Right kidney (tissue), 9 donors: ENCODE measurements at places on chromosomes 2 and 18.

GRCh38 chr2:106899786-106900530 is 14.0 kb upstream of the ST6GAL2 start:
- DNase-seq, result no peak

GRCh38 chr2:71070294-71071093 is 2.0 kb downstream of the NAGK start:
- no peak for DNase-seq

- no peak for DNase-seq
Observed at GRCh38 chr2:3631161-3631850, 26.7 kb upstream of the ALLC start.

- DNase-seq, result no peak
Observed at GRCh38 chr2:198587240-198587639, 782.8 kb downstream of the PLCL1 start.

DNA sequence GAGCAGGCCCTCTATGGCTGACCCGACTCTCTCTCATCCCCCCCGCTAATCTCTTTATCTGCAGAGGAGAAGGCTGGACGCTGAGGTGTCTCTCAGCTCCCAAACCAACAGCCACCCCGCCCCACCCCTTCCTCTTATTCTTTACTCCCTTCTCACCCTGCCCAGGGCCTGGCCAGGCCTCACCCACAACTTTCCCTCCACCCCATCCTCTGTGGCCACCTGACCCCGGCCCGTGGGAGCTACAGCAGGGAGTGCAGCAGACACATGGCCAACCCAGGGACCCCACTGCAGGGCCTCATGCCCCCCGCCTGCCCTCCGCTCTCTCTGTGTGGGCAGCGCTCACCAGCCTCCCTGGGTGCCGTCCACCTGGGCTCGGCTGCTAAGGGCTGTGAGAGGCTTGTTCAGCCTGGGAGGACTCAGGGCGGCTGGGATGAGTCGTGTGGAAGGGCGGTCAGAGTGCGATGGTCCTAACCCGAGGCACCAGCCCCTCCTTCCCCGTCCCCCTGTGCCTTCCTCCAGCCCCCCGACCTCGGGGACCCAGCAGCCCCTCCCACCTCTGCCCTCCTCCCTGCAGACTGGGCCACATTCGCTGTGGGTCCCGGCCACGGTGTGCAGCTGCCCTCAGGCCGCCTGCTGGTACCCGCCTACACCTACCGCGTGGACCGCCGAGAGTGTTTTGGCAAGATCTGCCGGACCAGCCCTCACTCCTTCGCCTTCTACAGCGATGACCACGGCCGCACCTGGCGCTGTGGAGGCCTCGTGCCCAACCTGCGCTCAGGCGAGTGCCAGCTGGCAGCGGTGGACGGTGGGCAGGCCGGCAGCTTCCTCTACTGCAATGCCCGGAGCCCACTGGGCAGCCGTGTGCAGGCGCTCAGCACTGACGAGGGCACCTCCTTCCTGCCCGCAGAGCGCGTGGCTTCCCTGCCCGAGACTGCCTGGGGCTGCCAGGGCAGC is 6.8 kb downstream of the NEU4 start:
- no peak for DNase-seq

DNA sequence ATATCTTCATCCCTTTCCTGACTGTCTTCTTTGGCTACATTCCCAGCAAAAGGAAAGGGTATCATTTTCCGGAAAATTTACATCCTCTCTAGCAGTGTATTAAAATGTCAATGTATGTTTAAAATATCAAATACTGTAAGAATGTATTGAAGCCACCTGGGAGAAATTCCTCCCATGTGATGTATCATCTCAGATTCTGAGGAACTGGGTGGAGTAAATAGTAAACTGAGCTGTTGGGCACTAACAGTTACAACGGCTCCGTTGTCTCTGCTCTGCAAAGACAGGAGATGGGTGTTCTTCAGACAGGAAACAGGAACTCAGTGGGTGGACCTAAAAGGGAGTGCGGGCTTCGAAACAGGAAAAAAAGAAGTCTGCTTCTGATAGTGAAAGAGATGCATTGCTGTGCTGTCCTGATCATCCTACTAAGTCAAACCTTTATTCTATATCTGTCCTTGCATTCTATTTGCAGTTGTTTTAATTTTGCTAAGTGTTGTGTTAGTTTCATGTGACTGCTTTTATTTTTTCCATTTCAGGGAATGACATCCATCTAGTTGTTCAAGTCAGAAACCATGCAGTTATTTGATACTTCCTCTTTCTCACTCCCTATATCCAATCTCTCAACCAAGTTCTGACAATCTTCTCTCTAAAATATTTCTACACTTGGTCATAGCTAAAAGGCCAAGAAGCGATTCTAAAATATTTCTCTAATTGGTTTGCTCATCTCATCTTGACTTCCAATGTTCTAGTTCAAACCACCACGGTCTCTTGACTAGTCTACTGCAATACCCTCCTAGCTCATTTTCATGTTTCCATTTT is 19.4 kb downstream of the DOK1 start:
- DNase-seq, result no peak

- no peak for DNase-seq
Observed at GRCh38 chr18:34863702-34864101, 153.6 kb downstream of the DTNA start.

DNA sequence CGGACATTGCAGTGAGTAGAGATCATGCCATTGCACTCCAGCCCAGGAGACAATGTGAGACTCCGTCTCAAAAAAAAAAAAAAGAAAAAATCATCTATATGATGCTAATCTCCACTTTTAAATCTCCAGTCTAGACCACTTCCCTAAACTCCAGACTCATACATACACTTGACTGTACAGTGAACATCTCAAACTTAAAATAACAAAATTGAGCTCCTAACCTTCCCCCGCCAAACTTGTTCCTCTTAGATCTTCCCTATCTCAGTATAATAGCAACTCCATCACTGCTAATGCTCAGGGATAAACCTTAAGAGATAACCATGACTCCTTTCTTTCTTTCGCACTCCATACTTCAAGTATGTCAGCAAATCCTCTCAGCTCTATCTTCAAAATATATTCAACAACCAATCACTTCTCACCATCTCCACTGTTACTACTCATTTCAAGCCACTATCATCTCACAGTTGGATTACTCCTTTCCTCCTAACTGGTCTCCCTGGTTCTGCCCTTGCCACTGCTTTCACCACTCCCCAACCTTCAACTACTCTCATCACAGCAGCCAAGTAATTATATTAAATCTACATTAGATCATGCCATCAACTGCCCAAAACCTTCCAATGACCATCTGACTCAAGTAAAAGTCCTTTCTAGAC is 12.0 kb downstream of the MEMO1 start:
- no peak for DNase-seq

GRCh38 chr2:24047703-24048033 is 477 bp upstream of the WDCP start:
- no peak for DNase-seq

DNA sequence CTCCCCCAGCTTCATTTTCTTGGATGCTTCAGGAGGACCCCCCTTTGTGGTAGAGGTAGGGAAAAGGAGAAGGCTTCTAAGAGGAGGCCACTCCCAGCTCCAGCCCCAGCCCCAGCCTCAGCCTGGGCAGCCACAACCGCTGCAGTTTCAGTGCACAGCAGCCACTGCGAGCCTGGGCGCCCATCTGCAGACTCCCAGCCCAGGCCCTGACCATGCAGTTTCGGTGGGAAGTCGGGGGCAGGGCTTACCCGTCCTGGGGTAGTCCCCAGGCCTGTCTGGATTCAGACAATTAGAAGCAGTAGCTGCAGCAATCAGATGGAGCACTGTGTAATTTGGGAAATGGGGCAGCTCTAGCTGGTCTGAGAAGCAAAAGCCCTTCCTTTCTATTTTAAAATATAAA is 28.6 kb downstream of the ITM2C start:
- no peak for DNase-seq
